CD4-positive, alpha-beta T cell treated with Interleukin-15 for 1 hour (primary cell): ENCODE measurements at places on chromosomes 13 and 19.

GRCh38 chr19:11576227-11576626 lies 1.2 kb downstream of the ACP5 start:
- no peak for DNase-seq

- DNase-seq: no peak
Observed at GRCh38 chr13:46137627-46138317, 32.9 kb upstream of the CPB2 start.

DNA sequence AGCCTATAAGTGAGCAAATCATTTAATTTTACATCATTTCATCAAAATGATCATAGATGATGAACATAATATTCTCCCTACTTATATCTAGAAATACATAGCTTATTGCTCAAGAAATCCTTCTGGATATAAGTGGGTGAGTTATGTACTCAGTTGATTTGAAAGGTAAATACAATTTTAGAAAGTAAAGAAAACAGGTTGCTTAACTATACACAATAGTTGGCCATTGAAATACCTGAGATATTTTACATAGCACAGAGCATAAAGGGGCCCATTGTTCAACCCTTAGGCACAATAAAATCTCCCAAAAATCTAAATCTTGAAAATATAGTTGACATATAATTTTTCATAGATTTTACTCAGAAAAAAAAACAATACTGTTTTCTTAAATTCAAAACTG lies 782.0 kb upstream of the KLHL1 start:
- DNase-seq: no peak

GRCh38 chr13:114130837-114131582 lies 1.4 kb downstream of the RASA3 start:
- DNase-seq: peak; percentile 61

DNA sequence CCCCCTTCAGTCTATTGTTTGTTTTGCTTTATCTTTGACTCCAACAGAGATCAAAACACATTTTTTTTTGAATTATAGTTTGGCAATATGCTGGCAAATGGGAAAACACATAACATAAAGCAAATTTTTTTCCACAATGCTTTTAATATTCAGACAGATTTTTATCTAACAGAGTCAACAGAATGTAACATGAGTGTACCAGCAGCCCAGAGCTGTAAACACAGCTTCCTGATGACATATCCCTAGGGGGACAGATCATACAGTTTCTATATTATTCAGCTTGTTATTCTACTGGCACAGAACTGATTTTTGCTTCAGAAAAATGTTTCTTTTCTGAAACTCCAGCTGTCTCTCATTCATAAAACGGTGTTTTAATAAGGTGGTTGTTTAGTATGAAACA lies 168.8 kb downstream of the OLFM4 start:
- DNase-seq: no peak

GRCh38 chr19:43997631-43998290 lies 5.0 kb upstream of the ZNF230 start:
- no peak for DNase-seq

GRCh38 chr13:33230178-33230881 lies 55.2 kb downstream of the STARD13 start:
- DNase-seq: no peak

DNA sequence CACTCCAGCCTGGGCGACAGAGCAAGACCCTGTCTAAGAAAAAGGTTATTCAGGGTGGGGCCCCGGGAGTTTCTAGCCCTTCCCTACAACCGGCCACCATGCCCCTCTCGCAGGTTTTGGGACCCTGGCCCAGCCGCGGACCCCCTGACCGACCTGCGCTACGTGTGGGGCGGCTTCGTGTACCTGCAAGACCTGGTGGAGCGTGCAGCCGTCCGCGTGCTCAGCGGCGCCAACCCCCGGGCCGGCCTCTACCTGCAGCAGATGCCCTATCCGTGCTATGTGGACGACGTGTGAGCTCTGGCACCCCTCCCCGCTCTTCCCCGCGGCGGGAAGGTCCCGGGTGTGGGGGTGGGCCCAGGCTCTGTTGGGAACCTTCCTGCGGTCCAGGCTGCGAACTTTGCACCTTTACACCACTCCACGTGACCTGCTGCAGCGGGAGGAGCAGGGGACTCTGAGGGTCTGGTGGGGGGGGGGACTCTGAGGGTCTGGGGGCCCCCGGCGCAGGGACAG lies 6.3 kb downstream of the ABCA7 start:
- no peak for DNase-seq

- peak; percentile 58 for DNase-seq
Observed at GRCh38 chr19:13095393-13095784, 7.3 kb downstream of the LYL1 start.

GRCh38 chr13:110405597-110406450 lies 98.7 kb downstream of the COL4A2 start:
- DNase-seq: no peak

- no peak for DNase-seq
Observed at GRCh38 chr13:79245937-79246577, 160.0 kb downstream of the RBM26 start.

DNA sequence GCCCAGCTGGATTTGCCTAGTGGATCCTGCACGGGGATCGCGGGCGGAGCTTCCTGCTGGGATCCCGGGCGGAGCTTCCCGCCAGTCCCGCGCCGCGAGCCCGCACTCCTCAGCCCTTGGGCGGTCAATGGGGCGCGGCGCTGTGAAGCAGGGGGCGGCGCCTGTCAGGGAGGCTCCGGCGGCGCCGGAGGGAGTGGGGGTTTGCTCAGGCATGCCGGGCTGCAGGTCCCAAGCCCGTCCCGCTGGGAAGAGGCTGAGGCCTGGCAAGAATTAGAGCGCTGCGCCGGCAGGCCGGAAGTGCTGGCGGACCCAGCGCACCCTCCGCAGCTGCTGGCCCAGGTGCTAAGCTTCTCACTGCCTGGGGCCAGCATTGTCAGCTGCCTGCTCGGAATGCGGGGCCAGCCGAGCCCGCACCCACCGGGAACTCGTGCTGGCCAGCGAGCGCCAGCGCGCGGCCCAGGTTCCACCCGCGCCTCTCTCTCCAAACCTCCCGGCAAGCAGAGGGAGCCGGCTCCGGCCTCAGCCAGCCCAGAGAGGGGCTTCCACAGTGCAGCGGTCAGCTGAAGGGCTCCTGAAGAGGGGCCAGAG lies 119.6 kb downstream of the PRR20E start:
- DNase-seq: no peak

GRCh38 chr19:7850000-7850813 lies 20.2 kb downstream of the EVI5L start:
- DNase-seq: no peak

- no peak for DNase-seq
Observed at GRCh38 chr13:34019870-34020269, 201.9 kb downstream of the RFC3 start.

DNA sequence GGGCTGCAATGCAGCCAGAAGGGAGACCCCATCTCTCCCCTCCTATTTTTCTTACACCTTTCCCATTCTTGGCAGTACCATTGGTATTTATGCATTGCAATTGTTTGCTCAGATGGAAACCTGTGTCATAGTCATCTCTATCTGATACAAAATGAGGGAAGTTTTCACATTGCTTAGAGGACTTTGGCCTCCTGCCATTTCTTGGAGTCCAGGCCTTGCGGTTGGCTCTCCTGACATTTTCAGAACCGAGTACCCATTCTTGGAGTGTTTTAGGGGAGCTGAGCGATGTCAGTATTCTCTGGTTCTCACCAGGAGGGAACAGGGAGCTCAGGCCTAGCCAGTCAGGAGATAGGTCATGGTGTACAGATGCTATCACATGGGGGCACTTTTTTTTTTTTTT lies 1.5 kb downstream of the SIN3B start:
- DNase-seq: no peak

- DNase-seq: no peak
Observed at GRCh38 chr13:59653916-59654315, 509.8 kb downstream of the DIAPH3 start.

- no peak for DNase-seq
Observed at GRCh38 chr19:38649305-38650171, 2.1 kb downstream of the ACTN4 start.
